ENCODE measurements at places on chromosomes 7 and 10. TPM values are rescaled to one million over a fixed set of nuclear protein-coding genes. Genes with fewer than 3 reads are reported as not detected.

DNA sequence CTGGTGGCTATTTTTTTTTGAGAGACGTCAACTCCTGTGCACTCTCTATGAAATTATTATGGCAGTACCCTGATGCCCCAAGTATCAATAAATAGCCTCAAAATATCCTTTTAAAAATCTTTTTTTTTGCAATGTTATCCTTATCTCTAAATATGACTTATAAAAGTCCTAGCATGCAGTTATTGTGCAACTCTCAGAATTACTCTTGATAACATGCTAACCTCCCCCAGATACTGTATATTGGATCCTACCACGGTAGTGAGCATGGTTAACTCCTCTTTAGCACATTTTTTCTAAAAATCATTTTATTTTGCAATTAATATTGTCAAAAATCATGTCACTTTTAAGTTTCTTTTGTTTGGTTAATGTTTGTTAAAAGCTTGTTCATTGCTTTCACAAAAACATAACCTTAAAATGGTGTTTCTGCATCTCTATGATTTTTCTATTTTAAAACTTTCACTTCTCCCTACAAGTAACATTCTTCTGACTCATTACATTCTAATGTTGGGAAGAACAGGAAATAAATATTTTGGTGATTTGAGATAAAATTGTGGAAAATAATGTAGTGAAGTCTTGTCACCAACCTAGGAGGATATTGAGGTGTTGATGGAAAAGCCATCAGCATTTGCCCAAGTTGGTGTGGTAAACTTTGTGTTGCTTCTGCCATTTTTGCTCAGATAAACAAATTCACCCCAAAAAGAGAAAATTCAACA, 42.1 kb upstream of the ADRA2A start:
- H3K4me3 ChIP-seq = no peak overlapping the region
- peaks cover 2% of the 10 kb centered on the region for H3K27me3 ChIP-seq
- no peak overlapping the region for H3K27ac ChIP-seq
- H3K4me1 ChIP-seq = peaks cover 8% of the 10 kb centered on the region
- no peak for DNase-seq

GRCh38 chr7:100221231-100221718, 1.5 kb downstream of the PVRIG start:
- DNase-seq = peak; percentile 81
- no peaks in the 10 kb centered on the region for H3K27me3 ChIP-seq
- H3K4me3 ChIP-seq = peak overlapping the region; percentile 96
- H3K4me1 ChIP-seq = peaks cover 47% of the 10 kb centered on the region
- H3K27ac ChIP-seq = peak overlapping the region; percentile 90

DNA sequence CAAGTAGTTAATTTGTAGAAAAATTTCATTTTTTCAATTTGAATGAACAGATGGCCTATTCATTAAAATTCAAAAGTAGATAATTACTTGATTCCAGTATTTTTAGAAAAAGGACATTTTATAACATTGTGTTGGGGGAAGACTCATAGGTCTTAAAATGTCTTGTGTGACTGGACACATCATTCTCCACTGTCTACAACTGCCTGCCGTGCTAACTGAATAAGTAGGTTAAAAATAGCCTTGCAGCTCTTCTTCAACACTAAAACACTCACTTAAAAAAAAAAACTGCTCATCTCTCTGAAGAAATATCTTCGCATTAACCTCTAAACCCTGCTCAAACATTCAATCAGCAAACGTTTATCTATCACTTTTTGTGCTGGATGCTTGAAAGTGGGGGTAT, 253.8 kb downstream of the CSTF2T start:
- no peaks in the 10 kb centered on the region for H3K27me3 ChIP-seq
- no peaks in the 10 kb centered on the region for H3K4me1 ChIP-seq
- no peaks in the 10 kb centered on the region for H3K36me3 ChIP-seq
- H3K4me3 ChIP-seq = no peak overlapping the region

GRCh38 chr7:100130608-100131453, 4.1 kb downstream of the MBLAC1 start:
- peaks cover 11% of the 10 kb centered on the region for H3K4me1 ChIP-seq
- H3K27me3 ChIP-seq = no peaks in the 10 kb centered on the region
- H3K27ac ChIP-seq = no peak overlapping the region
- peaks cover 3% of the 10 kb centered on the region for H3K36me3 ChIP-seq

DNA sequence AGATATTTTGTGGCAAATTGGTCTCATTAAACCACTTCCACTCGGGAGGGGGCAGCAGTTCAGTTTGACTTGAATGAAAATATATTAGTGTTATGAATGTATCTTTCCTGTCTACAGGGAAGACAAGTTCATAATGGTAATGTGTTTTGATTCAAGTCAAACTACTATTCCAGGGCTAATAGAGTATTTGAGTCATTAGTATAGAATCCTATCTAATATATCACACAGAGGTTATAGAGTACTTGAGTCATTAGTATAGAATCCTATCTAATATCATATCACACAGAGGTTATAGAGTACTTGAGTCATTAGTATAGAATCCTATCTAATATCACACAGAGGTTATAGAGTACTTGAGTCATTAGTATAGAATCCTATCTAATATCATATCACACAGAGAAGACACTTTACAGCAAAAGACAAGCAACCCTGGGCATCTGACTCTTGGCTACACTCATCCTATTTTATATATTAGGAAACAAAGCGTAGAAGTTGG, 199.7 kb upstream of the MAGI2 start:
- no peaks in the 10 kb centered on the region for H3K27me3 ChIP-seq
- H3K4me3 ChIP-seq = no peak overlapping the region
- no peak overlapping the region for H3K27ac ChIP-seq

GRCh38 chr7:19239951-19240350, 94.7 kb upstream of the FERD3L start:
- H3K4me1 ChIP-seq = no peaks in the 10 kb centered on the region
- no peaks in the 10 kb centered on the region for H3K36me3 ChIP-seq
- H3K4me3 ChIP-seq = no peak overlapping the region
- DNase-seq = no peak
- no peaks in the 10 kb centered on the region for H3K27me3 ChIP-seq
- no peak overlapping the region for H3K27ac ChIP-seq

DNA sequence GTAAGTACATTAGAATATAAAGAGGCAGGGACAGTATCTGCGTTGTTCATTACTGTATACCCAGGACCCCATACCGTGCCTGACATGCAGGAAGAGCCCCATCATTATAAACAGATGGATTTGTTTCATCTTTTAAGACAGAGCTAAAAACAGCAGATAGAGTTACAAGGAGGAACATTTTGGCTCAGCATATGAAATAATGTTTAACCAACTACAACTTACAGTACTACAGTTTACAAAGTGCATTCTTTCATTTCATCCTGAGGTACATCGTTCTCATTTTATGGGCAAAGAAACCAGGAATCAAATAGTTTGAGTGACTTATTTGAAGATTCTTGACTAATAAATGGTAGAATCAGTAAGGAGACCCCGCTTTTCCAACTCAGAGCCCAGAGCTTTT, 38.1 kb upstream of the AGBL3 start:
- H3K27ac ChIP-seq = no peak overlapping the region
- H3K36me3 ChIP-seq = no peaks in the 10 kb centered on the region
- H3K4me3 ChIP-seq = no peak overlapping the region
- H3K27me3 ChIP-seq = no peaks in the 10 kb centered on the region
- no peak for DNase-seq

GRCh38 chr10:87763086-87763861, 54.8 kb downstream of the ATAD1 start:
- no peak overlapping the region for H3K4me3 ChIP-seq
- peak overlapping the region; percentile 55 for H3K27ac ChIP-seq
- H3K4me1 ChIP-seq = peaks cover 41% of the 10 kb centered on the region
- no peak for DNase-seq
- no peaks in the 10 kb centered on the region for H3K27me3 ChIP-seq
- peaks cover 35% of the 10 kb centered on the region for H3K36me3 ChIP-seq

DNA sequence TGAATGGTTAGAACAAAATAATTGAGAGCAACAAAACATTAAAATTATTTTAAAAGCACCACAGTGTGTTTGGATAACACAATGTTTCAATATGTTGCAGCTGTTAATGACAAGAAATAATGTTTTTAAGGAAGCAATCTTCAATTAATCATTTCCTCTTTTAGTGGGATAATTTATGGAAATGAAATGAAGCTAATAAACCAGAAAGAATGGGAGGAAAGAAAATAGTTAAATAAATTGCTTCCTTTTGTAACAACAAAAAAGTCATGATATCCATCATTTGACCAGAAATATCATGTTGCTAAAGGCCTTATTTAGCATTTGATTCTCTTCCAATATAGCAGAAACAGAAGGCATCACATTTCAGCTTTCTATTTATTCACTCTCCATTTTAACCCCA, 224.5 kb downstream of the SEMA3A start:
- no peak overlapping the region for H3K4me3 ChIP-seq
- no peaks in the 10 kb centered on the region for H3K36me3 ChIP-seq
- H3K27me3 ChIP-seq = no peaks in the 10 kb centered on the region
- DNase-seq = no peak
- no peak overlapping the region for H3K27ac ChIP-seq

GRCh38 chr10:78053211-78053868, 19.7 kb downstream of the RPS24 start:
- no peaks in the 10 kb centered on the region for H3K27me3 ChIP-seq
- peaks cover 15% of the 10 kb centered on the region for H3K36me3 ChIP-seq
- H3K4me3 ChIP-seq = no peak overlapping the region
- H3K4me1 ChIP-seq = no peaks in the 10 kb centered on the region

GRCh38 chr10:8214587-8214986, 160.1 kb downstream of the GATA3 start:
- no peaks in the 10 kb centered on the region for H3K36me3 ChIP-seq
- H3K4me3 ChIP-seq = no peak overlapping the region
- H3K27me3 ChIP-seq = no peaks in the 10 kb centered on the region
- peaks cover 8% of the 10 kb centered on the region for H3K4me1 ChIP-seq
- DNase-seq = no peak

DNA sequence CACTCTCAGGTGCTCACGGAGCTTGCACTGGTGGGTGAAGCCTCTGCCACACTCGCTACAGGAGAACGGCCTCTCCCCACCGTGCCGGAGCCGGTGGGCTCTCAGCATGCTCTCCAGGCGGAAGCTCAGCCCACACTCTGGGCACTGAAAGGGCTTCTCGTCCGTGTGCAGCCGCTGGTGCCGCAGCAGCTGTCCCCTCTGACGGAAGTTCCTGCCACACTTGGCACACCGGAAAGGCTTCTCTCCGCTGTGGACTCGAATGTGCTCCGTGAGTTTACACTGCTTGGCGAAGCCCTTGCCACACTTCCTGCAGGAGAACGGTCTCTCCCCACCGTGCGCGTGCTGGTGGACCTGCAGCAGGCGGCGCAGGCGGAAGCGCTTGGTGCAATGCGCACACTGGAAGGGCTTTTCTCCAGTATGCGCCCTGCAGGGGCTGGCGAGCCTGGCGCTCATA, 19.3 kb downstream of the ZNF786 start:
- peaks cover 6% of the 10 kb centered on the region for H3K4me1 ChIP-seq
- no peaks in the 10 kb centered on the region for H3K27me3 ChIP-seq
- H3K27ac ChIP-seq = no peak overlapping the region
- peaks cover 30% of the 10 kb centered on the region for H3K36me3 ChIP-seq
- H3K4me3 ChIP-seq = no peak overlapping the region

DNA sequence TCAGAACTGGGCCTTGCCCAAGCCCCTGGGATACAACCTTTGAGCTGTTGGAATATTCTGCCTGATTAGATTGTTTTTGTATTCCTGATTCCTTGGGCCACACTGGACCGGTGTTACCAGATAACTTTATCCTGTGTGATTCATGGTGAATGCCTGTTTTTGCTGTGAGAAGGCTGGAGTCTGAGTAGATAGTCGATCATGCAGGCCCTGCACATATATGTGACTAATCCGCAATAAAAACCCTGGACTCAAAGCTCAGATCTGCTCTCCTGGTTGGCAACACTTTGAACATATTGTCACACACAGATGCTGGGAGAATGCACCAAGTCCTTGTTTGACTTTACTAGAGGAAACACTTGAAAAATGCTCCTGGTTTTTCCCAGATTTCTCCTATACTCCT, 183.9 kb upstream of the MBL2 start:
- DNase-seq = no peak
- H3K4me1 ChIP-seq = no peaks in the 10 kb centered on the region
- no peak overlapping the region for H3K4me3 ChIP-seq
- H3K36me3 ChIP-seq = no peaks in the 10 kb centered on the region
- no peak overlapping the region for H3K27ac ChIP-seq

DNA sequence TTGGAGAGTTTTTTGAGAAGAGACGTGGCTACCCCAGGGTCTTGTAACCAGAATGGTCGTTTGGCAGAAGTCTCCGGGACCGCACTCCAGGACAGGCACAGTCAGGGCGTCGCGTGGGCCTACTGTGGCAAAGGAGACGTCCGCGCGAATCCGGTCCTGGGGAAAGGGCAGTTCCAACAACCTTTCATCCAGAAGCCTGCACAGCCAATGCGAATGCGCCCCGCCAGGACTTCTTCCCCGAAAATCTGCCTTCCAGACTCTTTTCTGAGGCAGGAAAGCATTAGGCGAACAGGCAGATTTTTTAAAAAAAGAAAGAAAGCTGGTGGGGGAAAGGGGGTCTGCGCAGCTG, 2.0 kb downstream of the HPSE2 start:
- H3K27me3 ChIP-seq = peaks cover 73% of the 10 kb centered on the region
- no peak overlapping the region for H3K27ac ChIP-seq
- peaks cover 1% of the 10 kb centered on the region for H3K36me3 ChIP-seq
- H3K4me3 ChIP-seq = peak overlapping the region; percentile 58

DNA sequence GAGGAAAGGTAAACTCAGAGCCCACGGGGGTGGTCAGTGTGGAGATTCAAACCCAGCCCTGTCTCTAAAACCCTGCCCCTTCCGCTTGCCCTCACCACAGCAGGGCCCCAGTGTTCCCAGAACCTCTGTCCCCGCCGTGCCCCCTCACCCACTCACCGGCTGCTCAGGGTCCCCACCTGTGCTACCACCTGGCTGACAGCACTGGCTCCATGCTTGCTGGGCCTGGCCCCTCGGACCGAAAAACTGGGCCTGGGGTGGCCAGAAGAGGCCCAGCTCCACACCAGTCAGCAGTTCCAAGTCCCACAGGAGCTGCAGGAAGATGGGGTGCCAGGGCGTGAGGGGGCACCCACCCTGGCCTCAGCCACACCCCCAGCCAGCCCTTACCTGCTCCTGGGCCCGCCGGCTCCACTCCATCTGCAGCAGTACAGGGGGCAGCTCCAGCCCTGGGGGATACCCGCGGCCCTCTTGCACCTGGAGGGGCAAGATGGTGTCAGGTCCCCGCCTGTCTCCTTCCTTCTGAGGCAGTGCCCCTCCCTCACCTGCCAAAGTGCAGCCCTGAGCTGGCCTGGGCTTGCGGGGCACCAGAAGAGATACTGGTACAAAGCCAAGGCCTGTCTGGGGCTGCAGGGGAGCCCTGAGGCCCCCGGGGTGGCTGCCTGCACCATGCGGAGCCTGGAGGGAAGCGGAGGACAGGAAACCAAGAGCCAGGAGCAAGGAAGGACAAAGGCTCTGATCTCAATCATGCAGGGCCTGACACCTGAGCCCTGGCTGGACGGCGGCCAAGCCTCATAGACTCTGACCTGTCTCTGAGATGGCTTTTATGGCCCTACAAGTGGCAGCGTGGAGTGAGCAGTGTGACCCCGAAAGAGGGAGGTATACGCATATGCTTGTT, 11.7 kb downstream of the ATP6V1F start:
- H3K27me3 ChIP-seq = peaks cover 2% of the 10 kb centered on the region
- H3K4me1 ChIP-seq = peaks cover 5% of the 10 kb centered on the region
- no peaks in the 10 kb centered on the region for H3K36me3 ChIP-seq
- H3K4me3 ChIP-seq = no peak overlapping the region
- no peak for DNase-seq

GRCh38 chr7:158720112-158720511, 15.5 kb upstream of the NCAPG2 start:
- H3K27me3 ChIP-seq = peaks cover 17% of the 10 kb centered on the region
- no peak for DNase-seq
- H3K4me3 ChIP-seq = no peak overlapping the region
- H3K27ac ChIP-seq = no peak overlapping the region

PNPLA8 gene
- total RNA-seq = 18.4 TPM

SPDYE8 gene
- total RNA-seq = not detected

DDC gene
- total RNA-seq = 0.28 TPM

PVRIG gene
- total RNA-seq = 26.9 TPM

RTKN2 gene
- 4.8 TPM for total RNA-seq

HIPK2 gene
- total RNA-seq = 36.2 TPM
